ENCODE measurements at places on chromosomes 1 and 21. TPM values are rescaled to one million over a fixed set of nuclear protein-coding genes. Genes with fewer than 3 reads are reported as not detected.
A peak's percentile ranks its signal among the peaks of the same experiment; 100 is the strongest.

DNA sequence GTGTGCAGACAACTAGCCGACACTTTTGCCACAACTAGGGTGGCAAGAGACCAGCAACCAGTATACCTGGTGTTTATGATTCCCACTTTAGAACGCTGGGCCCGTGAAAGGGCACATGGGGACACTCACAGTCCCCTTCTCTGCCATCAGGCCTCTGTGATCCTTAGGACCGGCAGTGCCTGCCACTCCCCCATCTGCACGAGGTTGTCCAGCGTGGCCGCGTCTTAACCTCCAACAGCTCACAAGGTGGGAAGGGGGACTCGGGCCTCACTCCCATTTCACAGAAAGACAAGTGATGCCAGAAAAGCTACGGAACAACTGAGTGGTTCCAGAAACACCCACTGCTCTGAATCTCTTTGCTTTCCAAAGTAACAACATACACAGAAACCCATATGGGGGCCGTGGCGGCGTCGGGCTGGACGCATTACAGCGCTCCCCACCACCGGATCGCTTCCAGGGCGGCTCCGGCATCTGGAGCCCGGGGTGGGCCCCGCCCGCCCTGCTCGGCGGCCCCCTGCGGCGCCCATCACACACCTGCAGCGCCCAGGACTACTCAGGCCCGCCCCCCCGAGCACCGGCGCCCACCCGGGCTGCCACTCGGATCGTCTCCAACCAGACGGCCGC is 1.0 kb downstream of the ZNF496 start:
- H3K4me3 ChIP-seq: peak overlapping the region; percentile 74
- peaks cover 19% of the 10 kb centered on the region for H3K4me1 ChIP-seq
- H3K27ac ChIP-seq: peak overlapping the region; percentile 89
- no peak for DNase-seq

The IFNLR1 gene
- 3.0 TPM for polyA plus RNA-seq

- no peaks in the 10 kb centered on the region for H3K36me3 ChIP-seq
- H3K27me3 ChIP-seq: no peaks in the 10 kb centered on the region
- peaks cover 17% of the 10 kb centered on the region for H3K4me1 ChIP-seq
Observed at GRCh38 chr1:219347921-219348391, 174.3 kb downstream of the LYPLAL1 start.

DNA sequence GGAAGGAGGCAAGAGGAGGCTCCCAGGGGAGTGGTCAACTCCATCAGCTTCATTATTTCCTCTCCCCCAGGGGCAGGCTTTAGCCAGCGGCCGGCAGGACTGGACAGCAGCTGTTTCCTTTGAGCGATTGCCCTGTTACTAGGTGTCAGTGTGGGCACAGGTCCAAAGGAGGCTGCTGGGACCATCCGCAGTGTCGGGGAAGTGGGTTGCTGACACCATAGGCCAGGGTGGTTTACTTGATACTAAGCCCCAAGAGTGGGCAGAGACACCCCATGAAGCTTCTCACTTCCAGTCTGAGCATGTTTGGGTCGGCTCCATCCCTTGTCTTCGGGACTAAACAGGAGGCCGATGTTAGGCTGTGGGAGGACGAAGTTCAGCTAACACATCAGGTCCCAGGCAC is 63.6 kb downstream of the KAZN start:
- DNase-seq: peak; percentile 76
- peaks cover 22% of the 10 kb centered on the region for H3K4me1 ChIP-seq
- H3K27ac ChIP-seq: no peak overlapping the region
- H3K27me3 ChIP-seq: no peaks in the 10 kb centered on the region
- no peak overlapping the region for H3K4me3 ChIP-seq

The HUNK gene
- 0.33 TPM for polyA plus RNA-seq

DNA sequence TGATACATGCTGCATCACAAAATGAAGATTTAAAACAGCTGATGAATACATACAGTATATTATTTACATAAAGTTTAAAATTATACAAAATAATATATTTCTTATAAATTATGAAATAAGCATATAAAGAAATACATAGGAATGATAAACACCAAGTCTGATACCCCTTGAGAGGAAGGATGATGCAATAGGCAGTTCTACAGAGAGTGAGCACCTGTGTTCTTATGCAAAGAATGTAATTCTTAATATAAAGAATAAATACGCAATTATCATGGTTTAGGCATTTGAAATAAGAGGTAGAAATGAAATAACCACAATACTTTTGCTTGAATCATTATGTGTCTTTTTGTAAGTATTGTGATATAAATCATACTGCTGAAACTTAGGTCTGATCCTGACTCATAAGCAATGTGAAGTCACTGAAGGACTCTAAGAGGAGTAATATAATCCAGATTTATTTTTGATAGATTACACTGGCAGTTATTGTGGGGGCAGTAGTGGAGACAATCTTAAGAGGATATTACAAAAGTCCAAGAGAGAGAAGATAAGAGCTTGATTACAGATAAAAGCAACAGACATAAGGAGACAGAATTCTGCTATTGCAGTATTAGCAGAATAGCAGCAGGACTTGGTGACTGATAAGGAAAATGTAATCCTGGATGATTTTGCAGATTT is 39.0 kb downstream of the TTLL7 start:
- H3K36me3 ChIP-seq: no peaks in the 10 kb centered on the region
- no peak overlapping the region for H3K4me3 ChIP-seq
- DNase-seq: no peak
- no peaks in the 10 kb centered on the region for H3K4me1 ChIP-seq
- no peaks in the 10 kb centered on the region for H3K27me3 ChIP-seq
- H3K27ac ChIP-seq: no peak overlapping the region

- H3K27ac ChIP-seq: no peak overlapping the region
- H3K27me3 ChIP-seq: no peaks in the 10 kb centered on the region
- peaks cover 7% of the 10 kb centered on the region for H3K4me1 ChIP-seq
- no peak overlapping the region for H3K4me3 ChIP-seq
- H3K36me3 ChIP-seq: no peaks in the 10 kb centered on the region
- peak; percentile 49 for DNase-seq
Observed at GRCh38 chr1:109193653-109194590, 19.8 kb upstream of the SARS1 start.

- H3K36me3 ChIP-seq: no peaks in the 10 kb centered on the region
- H3K4me3 ChIP-seq: no peak overlapping the region
- DNase-seq: no peak
- no peaks in the 10 kb centered on the region for H3K4me1 ChIP-seq
Observed at GRCh38 chr1:63703701-63704107, 70.1 kb upstream of the ROR1 start.

- no peaks in the 10 kb centered on the region for H3K36me3 ChIP-seq
- H3K27ac ChIP-seq: no peak overlapping the region
- no peak overlapping the region for H3K4me3 ChIP-seq
- DNase-seq: peak; percentile 50
- no peaks in the 10 kb centered on the region for H3K4me1 ChIP-seq
- H3K27me3 ChIP-seq: no peaks in the 10 kb centered on the region
Observed at GRCh38 chr1:55781944-55782482, 566.8 kb upstream of the USP24 start.

GRCh38 chr1:222995236-222995580 is 147.8 kb downstream of the TLR5 start:
- H3K36me3 ChIP-seq: peaks cover 13% of the 10 kb centered on the region
- H3K27me3 ChIP-seq: no peaks in the 10 kb centered on the region
- peaks cover 3% of the 10 kb centered on the region for H3K4me1 ChIP-seq

- DNase-seq: peak; percentile 43
- H3K27me3 ChIP-seq: no peaks in the 10 kb centered on the region
- H3K4me1 ChIP-seq: peaks cover 12% of the 10 kb centered on the region
- H3K36me3 ChIP-seq: no peaks in the 10 kb centered on the region
Observed at GRCh38 chr1:245986404-245987218, 520.5 kb downstream of the SMYD3 start.

The PDZK1IP1 gene
- polyA plus RNA-seq: 324 TPM

GRCh38 chr1:64861611-64862010 is 104.7 kb downstream of the JAK1 start:
- DNase-seq: peak; percentile 29
- peaks cover 45% of the 10 kb centered on the region for H3K36me3 ChIP-seq
- H3K27me3 ChIP-seq: no peaks in the 10 kb centered on the region

- H3K4me1 ChIP-seq: no peaks in the 10 kb centered on the region
- H3K27ac ChIP-seq: no peak overlapping the region
- DNase-seq: no peak
Observed at GRCh38 chr1:174740249-174740968, 259.3 kb upstream of the CACYBP start.

GRCh38 chr21:38931291-38931690 is 125.6 kb downstream of the ETS2 start:
- no peak overlapping the region for H3K4me3 ChIP-seq
- H3K4me1 ChIP-seq: peaks cover 38% of the 10 kb centered on the region
- peak overlapping the region; percentile 61 for H3K27ac ChIP-seq
- H3K27me3 ChIP-seq: no peaks in the 10 kb centered on the region
- no peak for DNase-seq
- H3K36me3 ChIP-seq: no peaks in the 10 kb centered on the region

DNA sequence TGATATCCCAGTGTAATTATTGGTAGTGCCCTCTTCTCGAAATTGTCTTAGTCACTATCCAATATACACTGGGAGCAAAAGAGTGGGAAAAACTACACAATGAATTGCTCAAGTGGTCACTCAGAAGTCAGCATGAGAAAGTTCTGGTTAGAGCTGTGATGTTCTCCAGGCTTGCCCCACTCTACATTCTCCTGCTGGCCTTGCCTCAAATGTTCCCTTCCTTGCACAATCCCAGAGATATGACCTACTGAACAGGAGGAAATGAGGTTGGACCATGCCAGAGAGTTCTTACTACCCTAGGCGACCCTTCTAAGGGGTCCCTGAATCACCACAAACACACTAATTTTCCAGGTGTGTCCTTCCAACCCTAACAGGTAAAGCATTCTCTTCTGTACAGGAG is 40.8 kb downstream of the GLUL start:
- H3K4me3 ChIP-seq: no peak overlapping the region
- peaks cover 9% of the 10 kb centered on the region for H3K4me1 ChIP-seq
- DNase-seq: no peak
- H3K36me3 ChIP-seq: no peaks in the 10 kb centered on the region
- H3K27me3 ChIP-seq: no peaks in the 10 kb centered on the region

DNA sequence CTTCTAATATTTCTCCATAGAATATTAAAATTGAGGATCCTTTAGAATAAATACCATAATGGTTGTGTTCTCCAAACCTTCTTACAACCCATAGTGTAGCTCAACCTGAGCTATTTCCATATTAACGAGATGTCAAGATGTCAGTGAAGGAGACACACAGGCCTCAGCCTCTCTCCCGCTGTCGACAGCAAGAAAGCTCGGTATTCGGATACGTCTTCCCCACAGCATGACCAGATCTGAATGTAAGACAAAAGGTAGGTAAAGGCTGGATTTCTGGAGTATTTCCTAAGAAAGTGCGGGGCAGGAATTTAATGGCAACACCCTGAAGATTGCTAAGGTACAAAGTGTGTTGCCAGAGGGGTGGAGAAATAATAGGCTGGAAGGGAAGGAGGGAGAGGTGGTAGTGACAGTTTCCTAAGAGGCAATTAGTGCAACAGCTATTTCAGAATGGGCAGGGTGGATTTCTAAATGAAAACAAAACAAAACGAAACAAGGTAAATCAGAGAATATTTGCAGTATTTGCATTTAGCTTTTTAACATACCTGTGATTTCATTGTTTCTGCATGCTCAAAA is 1.7 kb downstream of the ADSS2 start:
- DNase-seq: no peak
- no peaks in the 10 kb centered on the region for H3K27me3 ChIP-seq
- peaks cover 9% of the 10 kb centered on the region for H3K4me1 ChIP-seq
- H3K36me3 ChIP-seq: no peaks in the 10 kb centered on the region

The ITLN1 gene
- polyA plus RNA-seq: 110 TPM

The PLA2G2D gene
- 0.06 TPM for polyA plus RNA-seq

- H3K27me3 ChIP-seq: no peaks in the 10 kb centered on the region
- H3K27ac ChIP-seq: no peak overlapping the region
- DNase-seq: no peak
- peaks cover 4% of the 10 kb centered on the region for H3K4me1 ChIP-seq
- H3K4me3 ChIP-seq: no peak overlapping the region
Observed at GRCh38 chr1:228379666-228380065, 27.0 kb downstream of the TRIM11 start.

GRCh38 chr1:228830954-228831481 is 95.7 kb downstream of the RHOU start:
- DNase-seq: no peak
- no peak overlapping the region for H3K4me3 ChIP-seq
- H3K36me3 ChIP-seq: no peaks in the 10 kb centered on the region
- H3K27me3 ChIP-seq: no peaks in the 10 kb centered on the region
- H3K4me1 ChIP-seq: peaks cover 4% of the 10 kb centered on the region
- H3K27ac ChIP-seq: no peak overlapping the region

- no peak overlapping the region for H3K27ac ChIP-seq
- H3K27me3 ChIP-seq: peaks cover 32% of the 10 kb centered on the region
- H3K4me1 ChIP-seq: no peaks in the 10 kb centered on the region
Observed at GRCh38 chr1:30109853-30110252, 613.5 kb downstream of the MATN1 start.

The TENT5C gene
- 2.7 TPM for polyA plus RNA-seq

DNA sequence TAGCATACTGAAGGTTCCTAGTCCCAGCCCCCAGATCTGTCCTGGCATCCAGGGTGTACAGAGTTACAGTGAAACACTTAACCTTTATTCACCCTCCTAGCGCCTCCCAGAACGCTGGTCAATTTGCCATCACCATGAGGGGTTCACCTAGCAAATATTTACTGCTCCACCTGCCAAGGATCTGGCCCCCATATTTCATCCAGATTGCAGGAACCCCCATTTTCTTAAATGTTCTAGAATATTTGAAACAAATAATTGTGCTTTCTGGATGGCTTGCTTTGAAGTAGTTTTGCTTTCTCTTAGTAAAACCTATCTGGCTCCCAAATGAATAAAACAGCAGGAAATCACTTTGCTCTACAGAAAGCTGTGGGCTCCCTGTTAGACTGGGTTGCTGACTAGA is 37.7 kb downstream of the KCNN3 start:
- no peaks in the 10 kb centered on the region for H3K36me3 ChIP-seq
- no peak overlapping the region for H3K4me3 ChIP-seq
- DNase-seq: no peak

DNA sequence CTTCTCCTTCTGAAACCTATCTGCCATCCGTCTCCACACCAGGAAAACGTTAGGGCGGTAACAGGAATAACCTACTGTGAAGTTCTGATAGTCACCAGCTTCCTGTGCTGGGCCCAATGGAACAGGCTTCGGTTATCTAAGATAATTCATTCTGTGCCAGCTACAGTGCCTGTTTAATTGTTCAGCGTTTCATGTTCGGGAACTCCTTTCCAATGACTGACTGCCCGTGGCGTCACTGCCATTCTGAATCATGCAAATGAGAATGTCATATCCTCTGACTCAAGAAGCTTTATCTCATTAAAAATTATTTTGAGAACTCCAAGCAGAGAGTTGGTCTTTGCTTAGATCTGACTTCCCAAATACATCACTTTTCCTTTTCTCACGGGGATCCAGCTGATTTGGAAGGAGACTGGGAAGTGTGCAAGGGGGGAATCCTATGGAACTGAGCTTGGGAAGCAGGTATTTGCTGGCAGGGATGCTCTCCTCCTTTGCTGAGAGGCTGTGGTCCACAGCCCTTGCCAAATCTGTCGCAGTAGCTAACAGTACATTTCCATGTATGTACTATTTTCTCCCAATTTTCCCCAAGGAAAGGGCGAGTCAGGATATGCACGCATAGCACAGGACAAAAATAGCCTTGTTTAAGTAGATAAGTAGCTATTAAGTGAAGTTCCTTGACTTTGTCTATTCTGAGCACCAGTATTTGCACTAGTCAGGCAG is 358.7 kb downstream of the LTN1 start:
- no peak for DNase-seq
- H3K27ac ChIP-seq: peak overlapping the region; percentile 73
- H3K36me3 ChIP-seq: no peaks in the 10 kb centered on the region
- H3K4me1 ChIP-seq: peaks cover 17% of the 10 kb centered on the region

The AZIN2 gene
- 1.5 TPM for polyA plus RNA-seq

All from lung (tissue), 17 donors.